ENCODE measurements at places on chromosomes 3 and 15. TPM values are rescaled to one million over a fixed set of nuclear protein-coding genes. Genes with fewer than 3 reads are reported as not detected.

DNA sequence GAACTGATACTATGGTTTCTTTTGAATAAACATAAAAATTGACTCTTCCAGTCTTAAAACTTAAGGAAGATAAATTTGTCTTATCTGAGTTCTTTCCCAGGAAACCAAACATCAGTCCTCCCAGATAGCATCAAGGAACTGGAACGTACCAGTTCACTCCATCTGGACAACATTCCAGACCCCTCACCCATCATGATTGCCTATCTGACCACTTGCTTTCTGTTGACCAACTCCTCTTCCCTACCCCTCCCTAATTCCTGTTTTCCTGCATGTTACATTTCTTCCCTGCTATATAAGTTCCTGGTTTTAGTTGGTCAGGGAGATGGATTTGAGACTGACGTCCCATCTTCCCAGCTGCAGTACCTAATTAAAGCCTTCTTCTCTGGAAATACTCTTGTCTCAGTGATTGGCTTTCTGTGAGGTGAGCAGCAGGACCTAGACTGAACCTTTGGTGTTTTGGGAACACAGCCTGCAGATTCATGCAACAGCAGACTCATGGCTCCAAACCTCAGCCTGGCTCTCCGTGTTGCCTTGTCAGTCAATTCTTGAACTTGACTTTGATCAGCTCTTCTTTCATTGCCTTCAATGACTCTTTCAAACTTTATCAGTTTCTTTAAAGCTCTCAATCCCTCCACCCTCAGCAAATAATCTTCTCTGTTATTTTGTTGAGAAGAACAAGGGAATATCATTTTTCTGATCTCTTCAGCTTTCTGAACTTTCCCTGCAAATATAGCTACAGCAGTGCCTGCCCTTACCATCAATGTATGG, 123.6 kb downstream of the RPL22L1 start:
- DNase-seq = no peak

GRCh38 chr3:51568996-51569395, 30.5 kb downstream of the RAD54L2 start:
- no peak for DNase-seq

DNA sequence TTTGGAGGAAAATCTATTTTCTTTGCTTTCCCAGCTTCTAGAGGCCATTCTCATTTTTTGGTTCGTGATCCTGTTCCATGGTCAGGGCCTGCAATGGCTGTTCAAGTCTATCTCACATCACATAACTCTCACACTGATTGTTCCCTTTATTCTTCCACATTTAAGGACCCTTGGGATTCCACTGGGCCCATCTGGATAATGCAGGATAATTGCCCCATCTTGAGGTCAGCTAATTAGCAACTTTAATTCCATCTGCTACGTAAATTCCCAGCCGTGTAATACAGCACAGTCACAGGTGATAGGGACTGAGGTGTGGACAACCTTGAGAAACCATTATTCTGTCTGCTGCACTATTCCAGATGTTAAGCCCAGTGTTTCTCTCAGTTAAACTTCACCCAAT, 311.6 kb upstream of the CNTN4 start:
- DNase-seq = no peak

GRCh38 chr3:40523781-40524180, 979 bp upstream of the ZNF621 start:
- DNase-seq = no peak

- DNase-seq = no peak
These were observed 18.9 kb upstream of the ST3GAL6 start for GRCh38 chr3:98744283-98744682.

- DNase-seq = no peak
These were observed 6.0 kb downstream of the NRG4 start for GRCh38 chr15:76006136-76006778.

DNA sequence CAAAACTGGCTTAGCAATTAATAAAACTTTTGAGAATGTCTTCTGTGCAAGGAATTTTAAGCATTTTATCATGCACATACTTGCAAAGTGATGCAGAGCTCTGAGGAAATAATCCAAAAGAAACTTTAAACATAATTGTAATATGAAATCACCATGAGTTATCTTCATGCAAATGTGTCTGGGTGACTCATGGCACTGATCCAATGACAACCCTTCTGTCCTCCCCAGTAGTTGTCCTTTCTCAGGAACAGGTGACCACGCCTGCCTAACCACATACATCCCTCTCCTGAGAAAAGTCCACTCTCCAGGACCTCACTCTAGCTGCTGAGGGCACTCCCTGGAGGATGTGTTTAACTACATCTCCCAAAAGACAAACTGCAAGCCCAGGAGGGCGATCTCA, 530.6 kb upstream of the IL12A start:
- no peak for DNase-seq

- no peak for DNase-seq
These were observed 206.4 kb upstream of the P2RY1 start for GRCh38 chr3:152628496-152628895.

DNA sequence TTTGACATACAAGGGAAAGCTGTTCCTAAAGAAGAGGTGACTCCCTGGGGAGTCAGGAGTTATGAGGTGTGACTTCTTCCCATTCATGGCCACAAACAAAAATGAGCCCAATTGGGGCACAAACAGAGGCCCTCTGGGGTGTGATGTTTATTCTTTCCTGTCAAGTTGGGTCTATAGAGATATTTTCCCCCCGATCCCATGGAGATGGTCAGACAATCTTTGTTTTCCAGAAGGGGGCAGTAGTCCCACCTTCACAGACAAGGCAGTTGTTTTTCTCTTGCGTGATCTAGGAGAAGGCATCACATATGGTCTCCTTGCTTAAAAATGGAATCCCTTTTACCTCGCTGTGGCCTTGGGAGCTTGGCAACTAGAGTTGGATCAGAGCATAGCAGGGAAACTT, 110.3 kb downstream of the MFSD1 start:
- no peak for DNase-seq

GRCh38 chr3:5565026-5565425, 377.5 kb downstream of the EDEM1 start:
- no peak for DNase-seq

DNA sequence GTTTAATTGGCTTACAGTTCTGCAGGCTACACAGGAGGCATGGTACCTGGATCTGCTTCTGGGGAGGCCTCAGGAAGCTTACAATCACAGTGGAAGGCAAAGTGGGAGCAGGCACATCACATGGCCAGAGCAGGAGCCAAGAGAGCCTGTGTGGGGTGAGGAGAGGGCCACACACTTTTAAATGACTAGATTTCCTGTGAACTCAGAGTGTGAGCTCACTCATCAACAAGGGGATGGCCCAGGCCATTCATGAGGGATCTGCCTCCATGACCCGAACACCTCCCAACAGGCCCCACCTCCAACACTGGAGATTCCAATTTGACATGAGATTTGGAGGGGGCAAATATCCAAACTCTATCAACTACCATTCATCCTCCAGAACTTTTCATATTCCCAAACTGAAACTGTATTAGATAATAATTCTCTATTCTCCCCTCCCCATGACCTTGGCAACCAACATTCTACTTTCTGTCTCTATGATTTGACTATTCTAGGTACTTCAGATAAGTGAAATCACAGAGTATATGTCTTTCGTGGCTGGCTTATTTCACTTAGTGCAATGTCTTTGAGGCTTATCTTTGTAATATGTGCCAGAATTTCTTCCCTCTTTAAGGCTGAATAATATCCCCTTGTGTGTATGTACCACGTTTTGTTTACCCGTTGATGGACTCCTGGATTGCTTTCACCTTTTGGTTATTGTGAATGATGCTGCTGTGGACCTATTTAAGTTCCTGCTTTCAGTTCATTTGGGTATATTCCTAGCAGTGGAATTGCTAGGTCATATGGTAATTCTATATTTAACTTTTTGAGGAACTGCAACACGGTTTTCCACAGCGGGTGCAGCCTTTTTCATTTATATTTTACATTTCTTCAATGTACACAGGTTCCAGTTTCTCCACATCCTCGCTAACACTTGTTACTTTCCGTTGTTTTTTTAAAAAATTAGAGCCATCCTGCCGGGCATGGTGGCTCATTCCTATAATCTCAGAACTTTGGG, 43.8 kb downstream of the TKT start:
- no peak for DNase-seq

DNA sequence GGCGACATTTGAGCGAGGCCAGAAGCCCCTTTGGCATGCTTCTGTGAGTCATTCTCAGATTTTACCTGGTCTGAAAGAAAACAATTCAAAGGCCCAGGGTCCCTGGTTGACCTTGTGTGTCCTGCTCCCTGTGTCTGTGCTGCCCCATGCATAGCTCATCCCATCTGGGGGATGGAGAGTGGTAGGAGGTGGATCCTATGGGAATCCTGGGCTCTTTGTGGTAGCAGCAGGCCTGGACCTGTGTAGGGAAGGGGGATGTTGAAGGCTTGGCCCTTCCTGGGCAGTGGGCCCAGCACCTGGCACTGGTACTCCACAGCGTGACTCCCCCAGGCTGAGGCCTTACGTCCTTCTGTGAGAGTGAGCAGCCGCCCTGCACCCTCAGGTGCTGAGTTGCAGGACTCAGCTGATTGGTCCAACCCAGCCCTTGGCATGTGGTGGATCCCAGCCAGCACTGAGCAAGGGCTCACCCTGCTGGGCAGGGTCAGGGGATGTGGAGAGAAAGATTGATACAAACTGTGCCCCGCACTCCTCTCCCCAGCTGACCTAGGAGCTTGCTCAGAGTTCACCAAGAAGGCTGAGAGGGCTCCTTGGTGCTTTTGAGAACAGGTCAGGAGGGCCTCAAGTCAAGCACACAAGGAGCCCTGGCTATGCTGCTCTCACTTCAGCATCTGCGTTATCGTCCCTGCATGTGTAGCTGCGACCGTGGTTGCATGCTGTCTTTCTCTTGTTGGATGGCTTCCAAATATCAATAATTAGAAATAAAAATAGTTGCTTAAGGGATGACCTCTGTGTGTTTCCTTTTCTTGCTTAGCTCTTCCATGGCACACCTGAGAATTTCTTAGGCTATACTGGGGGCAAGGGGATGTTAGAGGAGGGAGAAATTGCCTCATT, 21.4 kb upstream of the JMJD7 start:
- no peak for DNase-seq

DNA sequence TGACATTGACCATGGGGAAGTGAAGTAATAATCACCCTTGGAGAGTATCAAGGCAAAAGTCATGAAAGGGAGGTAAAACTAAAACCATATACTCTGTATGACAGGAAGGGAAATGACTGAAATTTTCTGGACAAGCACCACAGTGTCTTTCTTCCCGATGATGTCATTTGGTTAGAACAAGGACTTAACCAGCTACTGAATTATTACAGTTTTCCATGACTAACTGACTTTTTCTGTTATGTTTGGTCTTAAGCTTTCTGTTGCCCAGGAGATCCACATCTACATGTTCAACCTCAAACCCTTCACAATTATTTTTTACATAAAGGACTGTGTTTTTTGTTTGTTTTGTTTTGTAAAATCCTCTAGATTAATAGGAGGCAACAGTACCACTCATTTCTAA, 191.9 kb upstream of the IL12A start:
- no peak for DNase-seq

GRCh38 chr15:67103021-67103420, 37.6 kb downstream of the SMAD3 start:
- DNase-seq = no peak

DNA sequence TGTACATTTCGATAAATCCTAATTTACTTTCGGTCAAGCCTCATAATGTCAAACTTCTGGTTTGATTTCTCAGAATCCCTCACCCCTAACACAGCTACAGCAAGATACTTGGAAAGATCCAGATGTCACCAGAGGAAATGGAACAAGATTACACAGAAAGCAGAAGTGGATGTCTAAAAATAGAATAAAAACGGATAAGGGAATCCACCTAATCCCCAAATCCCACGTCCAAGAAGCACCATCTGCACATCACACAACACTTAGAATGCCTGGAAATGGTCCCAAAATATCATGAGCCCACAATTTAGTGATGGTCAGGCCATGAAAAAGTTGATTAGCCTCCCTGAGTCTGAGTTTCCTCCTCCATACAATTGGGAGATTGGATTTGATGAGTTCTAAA, 61.7 kb downstream of the AGTR1 start:
- no peak for DNase-seq

DNA sequence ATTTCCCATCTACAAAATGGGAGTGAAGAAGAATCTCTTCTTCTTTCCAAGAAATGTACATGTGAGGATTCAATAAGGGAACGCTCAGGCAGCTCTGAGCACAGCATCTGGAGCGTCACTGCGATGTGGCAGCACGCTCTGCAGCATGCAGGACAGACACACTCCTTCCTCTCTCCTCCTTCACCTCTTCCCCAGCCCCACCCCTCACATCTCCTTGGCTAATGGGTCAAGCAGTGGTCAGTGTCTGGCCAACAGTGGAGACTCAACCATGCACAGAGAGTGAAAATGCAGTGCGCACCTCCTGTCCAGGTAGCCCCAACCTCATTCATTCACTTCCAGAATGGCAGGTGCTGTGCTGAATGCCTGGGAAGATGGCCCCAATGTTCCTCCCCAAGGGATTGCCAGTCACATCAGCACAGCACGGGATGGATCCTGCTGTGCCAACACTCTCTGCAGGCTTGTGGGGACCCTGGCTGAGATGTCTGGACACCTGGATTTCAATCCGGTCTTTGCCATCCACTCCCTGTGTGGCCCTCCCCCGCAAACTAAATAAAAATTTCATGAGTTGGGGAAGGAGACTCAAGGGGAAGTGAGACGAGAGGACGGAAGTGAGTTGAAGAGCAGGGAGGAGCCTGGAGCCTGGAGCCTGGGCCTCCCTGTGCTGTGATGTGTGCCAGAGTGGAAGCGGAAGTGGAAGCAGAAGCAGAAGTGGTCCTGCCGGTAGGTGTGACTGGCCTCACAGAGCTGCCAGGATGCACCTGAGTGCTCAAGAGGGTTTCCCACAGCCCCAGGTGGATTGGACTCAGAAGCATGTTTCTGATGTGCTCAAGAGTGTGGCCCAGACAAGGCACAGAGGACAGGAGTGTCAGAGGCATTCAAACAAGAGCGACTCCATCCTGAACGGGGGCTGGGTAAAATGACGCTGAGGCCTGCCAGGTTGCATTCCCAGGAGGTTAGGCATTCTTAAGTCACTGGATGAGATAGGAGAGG, 163.9 kb downstream of the SMAD6 start:
- no peak for DNase-seq

DNA sequence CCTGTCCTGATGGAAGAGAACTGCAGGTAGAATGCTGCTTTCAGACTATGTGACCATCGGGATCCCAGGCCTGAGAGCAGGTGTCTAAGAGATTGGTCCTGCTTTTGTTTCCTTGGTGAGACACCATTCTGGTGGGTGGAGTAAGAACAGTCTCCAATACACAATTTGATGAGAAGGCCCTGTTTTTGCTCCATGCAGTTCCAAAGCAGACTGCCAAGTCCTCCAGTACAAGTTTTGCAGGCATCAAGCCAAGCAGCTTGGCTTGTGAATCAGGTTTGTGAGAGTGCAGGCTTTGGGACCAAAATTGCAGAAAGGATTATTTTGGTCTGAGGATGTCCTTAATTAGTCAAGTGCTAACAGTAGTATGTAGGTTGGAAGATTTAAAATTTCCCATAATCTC, 381.6 kb downstream of the FOXP1 start:
- no peak for DNase-seq

Gene ARHGEF26
- 0.12 TPM for total RNA-seq

Gene INSYN1
- total RNA-seq = not detected

Gene SV2B
- 0.05 TPM for total RNA-seq

Gene IFT122
- total RNA-seq = 13.7 TPM

Gene RBPMS2
- not detected for total RNA-seq

Gene ELL3
- 1.2 TPM for total RNA-seq
